ENCODE measurements at places on chromosomes 7 and 10.

DNA sequence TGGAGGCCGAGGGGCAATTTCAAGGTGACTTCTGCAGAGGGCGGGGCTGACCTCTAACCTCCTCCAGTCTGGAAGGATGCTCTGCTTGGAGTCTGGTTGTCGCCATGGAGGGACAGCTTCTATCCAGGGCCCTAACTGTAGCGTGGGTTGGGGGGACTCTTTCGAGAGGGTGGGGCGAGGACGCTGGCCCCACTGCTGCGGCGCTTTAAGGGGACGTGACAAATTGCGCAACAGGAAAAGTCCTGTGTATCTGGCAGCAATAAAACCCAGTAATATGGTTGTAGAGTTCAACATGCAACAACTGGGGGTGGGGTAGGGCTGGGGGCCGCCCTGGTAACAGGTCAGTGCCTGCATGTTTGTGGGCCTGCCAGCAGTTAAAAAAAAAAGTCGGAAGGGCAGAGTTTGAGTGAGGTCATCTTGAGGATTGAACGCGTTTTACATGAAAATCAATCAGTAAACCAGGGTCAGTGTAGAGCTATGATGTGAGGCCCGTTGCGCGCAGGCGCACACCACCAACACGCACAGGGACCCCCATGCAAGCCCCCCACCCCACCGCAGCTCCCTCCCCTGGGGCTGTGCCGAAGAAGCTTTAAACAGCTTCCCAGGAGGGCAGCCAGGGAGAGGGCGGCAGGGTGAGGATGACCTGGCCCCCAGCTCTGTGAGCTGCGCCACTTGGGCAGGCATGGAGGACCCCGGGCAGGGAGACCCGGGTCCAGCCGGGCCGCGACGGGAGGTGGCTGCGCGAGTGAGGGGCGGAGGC lies 4.3 kb downstream of the SHH start:
- DNase-seq = no peak

DNA sequence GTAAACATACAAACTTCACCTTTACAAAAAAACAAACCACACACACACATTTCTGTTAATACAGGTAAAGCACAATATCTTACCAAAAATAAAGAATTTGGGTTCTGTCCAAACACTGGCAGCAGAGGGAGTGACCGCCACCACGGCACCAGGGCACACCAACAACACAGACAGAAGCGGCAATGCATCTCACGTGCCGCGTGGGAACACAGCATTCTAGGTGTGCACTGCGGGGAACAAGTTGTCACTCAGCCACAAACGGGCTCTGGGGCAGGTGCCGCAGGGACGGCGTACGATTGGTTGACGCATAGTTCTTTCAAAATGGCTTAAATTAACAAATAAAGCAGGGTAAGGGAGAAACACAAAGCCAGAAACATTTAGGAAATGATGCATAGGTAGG lies 22.3 kb downstream of the PDGFA start:
- DNase-seq = no peak

DNA sequence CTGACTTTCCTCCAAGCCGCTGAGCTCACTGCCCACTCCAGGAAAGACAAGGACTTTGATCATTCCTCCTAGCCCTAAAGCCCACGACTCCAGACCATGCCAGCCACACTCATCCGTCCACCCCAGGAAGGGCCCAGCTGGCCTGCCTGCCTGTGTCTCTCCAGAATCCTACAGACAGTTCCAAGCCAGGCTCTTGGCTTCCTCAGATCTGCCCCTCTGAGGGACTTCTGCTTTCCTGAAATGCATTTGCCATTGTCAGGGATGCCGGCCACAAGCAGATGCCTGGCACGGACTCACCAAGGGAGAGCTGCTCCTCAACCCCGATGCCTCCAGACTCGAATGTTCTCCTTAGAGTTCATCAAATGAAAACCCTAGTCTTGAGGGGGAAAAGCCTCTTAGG lies 155.8 kb downstream of the OAT start:
- DNase-seq = no peak

DNA sequence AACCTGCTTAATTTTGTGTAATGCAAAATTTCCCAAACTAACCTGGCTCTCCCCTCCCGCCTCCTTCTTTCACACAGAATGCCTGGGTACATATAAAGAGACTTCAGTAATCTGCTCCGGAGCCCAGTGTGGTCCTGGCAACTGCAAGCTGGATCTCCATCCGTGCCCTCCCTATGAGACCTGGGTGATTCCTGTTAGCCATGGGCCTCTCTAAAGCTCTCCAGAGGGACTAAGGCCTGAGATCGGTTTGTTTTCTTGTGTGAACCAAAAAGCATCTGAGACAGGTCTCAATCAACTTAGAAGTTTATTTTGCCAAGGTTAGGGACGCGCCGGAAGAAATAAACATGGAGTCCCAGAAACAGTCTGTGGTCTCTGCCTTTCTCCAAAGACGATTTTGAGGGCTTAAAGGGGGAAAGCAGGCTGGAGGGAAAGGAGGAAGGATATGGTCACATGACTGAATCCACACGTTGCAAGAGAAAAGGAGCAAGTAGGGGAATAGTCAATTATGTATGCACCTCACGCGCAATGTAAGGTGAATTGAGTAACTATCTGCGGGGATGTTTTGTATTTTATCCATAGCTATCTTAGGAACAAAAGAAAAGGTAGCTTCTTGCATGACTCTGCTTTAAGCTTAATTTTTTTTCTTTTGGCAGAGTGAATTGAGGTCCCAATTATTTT lies 46.2 kb upstream of the CCDC3 start:
- DNase-seq = no peak

DNA sequence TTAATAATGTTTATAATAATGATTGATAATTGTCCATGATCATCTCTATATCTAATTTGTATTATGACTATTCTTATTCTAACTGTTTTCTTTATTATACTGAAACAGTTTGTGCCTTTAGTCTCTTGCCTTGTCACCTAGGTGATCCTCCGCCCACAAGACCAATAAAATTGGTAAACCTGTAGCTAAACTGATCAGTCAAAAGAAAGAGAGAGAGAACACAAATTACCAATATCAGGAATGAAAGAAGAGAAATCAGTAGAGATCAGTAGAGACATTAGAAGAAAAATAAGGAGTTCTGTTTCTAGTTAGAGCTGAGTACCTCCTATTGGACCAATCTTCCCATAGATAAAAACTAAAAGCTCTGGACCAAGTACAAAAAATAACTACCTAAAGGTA lies 6.1 kb upstream of the COA1 start:
- no peak for DNase-seq

Data from cortex of kidney (tissue), 1 donor.